ENCODE measurements at places on chromosomes 12 and 14.

DNA sequence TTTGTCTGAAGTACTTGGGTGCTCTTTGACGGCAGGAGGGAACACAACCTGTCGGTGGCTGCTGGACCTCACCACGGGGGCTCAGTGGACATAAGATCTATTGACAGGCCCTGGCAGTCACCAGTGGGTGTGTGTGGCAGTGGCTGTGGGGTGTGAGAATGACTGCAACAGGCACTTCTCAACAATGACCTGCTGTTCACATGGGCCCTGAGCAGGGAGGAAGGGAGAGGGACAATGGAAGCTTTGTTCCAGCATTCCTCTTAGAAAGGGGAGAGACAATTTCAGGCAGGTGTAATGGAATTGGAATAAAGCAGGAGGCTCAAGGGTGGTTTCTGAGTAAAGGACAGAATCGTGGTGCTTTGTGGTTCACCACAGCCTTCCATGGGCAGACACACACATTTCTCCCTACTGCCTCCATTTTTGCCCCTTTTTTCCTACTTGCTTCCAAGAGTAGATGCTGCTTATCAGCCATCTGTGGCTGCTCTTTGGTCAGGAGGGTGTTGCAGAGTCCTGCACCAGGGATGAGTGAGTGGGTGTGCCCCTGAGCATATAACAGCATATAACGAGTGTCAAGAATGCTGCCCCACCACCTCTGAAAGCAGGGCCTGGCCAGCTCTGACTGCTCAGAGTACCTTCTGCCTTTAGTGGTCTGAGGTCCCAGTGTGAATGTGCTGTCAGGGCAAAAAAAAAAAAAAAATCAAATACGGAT, 267.7 kb downstream of the RASSF9 start:
- no peak for DNase-seq

DNA sequence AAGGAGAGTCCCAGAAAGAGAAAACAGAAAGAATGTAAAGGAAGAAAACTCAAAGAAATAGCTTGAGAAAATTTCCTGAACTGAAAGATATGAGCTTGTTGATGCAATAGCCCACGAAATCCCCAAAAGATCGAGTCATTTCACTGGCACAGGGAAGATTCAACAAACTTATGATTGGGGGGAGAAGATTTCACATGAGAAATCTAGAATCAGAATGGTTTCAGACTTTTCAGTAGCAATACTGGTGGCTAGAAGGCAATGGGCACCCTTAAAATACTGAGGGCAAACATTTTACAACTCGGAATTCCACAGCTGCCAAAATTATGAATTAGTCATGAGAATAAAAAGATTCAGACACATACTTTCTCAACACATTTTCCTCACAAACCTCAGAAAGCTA, 8.9 kb upstream of the KRT7 start:
- no peak for DNase-seq

GRCh38 chr14:72638021-72638420, 255.9 kb downstream of the DPF3 start:
- DNase-seq = no peak

- DNase-seq = no peak
Measured at GRCh38 chr12:96383991-96384390, 16.2 kb downstream of the CDK17 start.

GRCh38 chr12:25332143-25332542, 81.4 kb upstream of the KRAS start:
- no peak for DNase-seq

DNA sequence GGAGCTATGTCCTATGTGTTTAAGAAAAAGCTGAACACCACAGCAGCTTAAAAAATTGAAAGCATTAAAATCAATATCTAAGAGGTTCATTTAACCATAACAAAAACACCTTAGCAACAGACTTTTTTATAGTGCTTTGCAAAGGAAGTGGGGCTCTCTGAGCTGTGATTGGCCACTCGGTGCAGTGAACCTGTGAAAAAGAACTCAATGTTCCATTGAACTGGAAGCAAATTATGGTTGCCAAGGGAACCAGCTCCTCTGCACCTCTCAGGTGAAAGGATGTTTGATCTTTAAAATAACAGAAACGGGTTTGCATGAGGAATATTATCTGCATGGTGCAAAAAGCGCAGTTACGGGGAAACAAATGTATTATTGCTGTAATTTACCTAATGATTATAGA, 149.4 kb downstream of the SNAPC1 start:
- DNase-seq = no peak

- no peak for DNase-seq
Measured at GRCh38 chr14:95901054-95901453, 24.4 kb downstream of the TUNAR start.

GRCh38 chr12:104863296-104863948, 94.7 kb downstream of the SLC41A2 start:
- DNase-seq = no peak

DNA sequence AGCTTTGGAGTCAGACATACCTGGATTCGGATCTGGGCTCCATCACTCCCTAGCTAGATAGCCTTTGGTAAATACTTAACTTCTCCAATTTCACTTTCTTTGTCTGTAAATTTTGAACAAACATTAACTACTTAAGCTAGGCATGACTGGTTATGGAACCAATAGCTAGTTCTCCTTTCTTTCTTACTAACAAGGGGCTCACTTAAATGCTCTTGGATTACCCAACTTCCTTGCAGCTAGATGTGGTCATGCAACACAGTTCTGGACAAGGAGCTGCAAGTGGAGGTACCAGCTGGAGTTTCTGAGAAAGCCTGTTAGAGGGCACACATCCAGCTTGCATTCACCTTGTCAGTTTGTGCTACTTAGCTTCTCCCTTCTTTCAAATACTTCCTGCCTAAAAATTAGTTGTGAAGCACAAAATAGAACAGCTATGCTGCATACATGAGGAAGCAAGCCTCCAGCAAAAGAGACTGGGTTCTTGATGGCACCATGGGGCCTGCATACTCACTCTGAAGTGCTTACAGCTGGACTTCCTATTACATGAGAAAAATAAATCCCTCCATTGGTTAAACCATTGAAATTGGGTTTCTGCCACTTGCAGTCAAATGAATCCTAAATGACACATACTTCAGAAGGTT, 210.1 kb upstream of the EEA1 start:
- no peak for DNase-seq

- no peak for DNase-seq
Measured at GRCh38 chr14:89720741-89721729, 233.5 kb downstream of the EFCAB11 start.

- DNase-seq = no peak
Measured at GRCh38 chr12:130752692-130753230, 36.7 kb upstream of the RIMBP2 start.

- DNase-seq = no peak
Measured at GRCh38 chr12:50400104-50400637, 514 bp upstream of the LARP4 start.

DNA sequence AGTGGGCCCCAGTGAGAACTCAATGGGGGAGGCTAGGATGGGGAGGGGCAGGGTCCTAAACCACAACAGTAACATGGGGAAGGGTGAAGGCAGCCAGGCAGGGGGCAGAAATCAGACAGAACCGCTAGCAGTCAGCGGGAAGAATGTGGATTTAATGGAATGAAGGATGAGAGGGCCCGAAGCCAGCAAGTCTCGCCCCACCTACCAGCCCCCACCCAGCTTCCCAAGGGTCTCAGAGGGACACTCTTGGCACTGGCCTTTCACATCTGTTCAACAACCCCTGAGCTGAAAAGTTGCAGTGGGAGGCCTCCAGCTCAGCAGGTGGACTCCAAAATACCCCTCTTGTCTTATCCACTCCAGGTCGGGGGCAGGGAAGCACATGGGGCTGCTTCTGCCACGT, 6.5 kb upstream of the SLC6A12 start:
- DNase-seq = no peak

DNA sequence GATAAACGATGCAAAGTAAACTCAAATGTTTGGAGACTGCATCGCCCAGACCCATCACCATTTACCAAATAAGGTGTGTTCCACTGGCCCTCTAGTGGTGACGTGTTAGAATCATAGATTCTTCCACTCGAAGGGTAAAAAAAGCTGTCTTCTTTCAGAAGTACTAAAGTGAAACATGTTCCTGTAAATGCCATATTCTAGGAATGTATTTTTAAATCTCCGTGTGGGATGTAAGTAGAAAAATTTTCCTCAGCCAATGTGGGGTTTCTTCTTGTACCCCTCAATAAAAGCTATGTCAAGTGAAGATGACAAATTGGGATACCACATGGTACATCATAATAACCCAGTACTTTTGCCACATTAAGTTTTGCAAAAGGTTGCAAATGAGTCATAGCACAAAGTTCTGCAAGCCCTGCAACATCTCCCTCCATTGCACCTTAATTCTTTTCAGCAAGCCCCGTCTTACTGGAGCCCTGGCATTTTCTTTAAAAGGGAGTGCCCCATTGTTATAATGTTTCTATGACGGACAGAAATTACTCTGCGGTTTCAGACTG, 100.8 kb downstream of the CCER1 start:
- DNase-seq = no peak

- no peak for DNase-seq
Measured at GRCh38 chr14:54105898-54106297, 149.3 kb upstream of the BMP4 start.
